NCI-H1417 (cell line): ENCODE measurements at places on chromosomes 11 and 22.

DNA sequence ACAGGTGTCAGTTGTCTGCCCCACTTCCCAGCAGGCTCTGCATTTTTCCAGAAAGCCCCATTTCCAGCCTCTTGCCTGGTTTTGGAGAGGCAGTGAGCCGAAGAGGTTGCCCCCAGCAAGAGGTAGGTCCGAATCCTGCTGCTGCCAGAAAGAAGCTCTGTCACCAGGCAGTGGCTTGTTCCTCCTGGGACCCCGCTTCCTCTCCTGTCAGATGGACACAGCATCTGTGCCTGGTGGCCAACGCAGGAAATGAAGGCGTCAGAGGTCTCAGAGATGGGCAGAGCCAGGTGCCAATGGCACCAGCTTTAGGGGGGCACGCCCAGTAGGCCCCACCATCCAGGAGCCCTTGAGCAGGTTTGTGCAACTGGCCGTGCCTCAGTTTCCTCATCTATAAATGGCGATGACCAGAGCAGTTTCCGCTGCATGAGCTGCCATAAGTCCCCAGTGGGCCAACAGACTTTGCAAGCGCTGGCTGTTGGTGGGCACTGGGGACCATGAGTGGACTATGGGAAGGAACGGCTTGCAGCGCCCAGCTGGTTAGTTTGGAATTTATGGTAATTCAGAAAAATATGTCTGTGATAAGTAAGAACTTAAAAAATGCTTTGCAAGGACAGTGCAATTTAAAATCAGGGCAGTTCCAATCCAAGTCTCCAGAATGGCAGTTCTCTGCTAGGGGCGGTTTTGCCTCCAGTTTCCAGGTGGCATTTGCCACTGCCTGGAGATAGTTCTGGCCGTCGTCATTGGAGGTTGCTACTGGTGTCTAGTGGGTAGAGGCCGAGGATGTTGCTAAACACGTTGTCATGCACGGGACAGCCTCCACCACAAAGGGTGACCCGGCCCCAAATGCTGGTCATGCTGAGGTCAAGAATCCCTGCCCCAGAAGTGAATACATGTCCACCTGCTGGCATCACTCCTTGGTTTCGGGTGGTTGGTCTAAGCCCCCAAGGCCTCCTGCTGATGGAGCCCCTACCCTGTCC, 2.3 kb upstream of the OSBPL5 start:
- no peak for DNase-seq

DNA sequence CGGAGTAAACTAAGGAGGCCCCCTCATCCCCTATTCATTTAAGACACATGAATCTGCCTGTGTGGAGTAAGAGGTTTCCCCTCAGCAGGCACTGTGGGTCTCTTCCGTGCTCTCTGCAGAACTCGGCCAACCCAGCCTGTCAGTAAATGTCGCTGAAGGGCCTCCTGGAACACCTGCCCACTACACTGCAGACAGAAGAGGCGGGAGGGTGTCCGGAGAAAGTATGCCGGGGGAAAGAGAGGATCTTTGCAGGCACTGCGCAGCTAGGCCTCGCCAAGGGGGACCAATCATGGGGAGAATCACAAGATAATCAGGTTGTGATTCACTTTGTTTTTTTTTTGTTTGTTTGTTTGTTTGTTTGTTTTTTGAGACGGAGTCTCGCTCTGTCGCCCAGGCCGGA, 110.8 kb downstream of the MORC2 start:
- no peak for DNase-seq

GRCh38 chr11:105986554-105986953, 35.5 kb downstream of the MSANTD4 start:
- no peak for DNase-seq

DNA sequence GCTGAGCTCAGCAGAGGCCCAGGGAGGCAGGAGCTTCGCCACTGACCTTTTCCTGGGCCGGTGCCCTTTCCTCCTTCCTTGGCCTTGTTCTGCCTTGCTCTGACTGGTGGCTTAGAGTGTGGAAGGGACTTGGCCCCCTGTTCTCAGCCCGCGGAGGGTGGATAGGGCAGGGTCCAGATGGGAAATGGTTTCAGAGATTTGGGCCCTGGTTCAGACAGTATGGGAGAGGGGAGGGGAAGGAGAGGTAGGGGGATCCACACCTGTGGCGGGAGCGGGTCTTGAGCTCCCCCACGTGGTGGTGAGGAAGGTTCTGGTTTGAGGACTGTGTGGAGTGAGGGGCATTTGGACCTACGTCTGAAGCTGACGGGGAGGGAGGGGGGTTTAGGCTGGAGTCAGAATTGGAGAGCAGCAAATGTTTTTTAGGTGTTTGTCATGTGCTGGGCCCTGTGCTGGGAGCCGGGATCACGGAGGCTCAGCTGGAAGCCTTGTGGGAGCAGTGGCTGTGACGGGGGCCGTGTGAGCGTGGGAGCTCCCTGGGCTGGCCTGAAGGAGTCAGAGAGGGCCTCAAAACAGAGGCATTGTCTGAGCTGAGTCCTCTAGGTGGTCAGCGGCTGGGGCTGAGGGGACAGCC, 27.2 kb downstream of the SHANK3 start:
- DNase-seq, result no peak

GRCh38 chr11:2380396-2380795, 3.3 kb downstream of the CD81 start:
- DNase-seq, result no peak

DNA sequence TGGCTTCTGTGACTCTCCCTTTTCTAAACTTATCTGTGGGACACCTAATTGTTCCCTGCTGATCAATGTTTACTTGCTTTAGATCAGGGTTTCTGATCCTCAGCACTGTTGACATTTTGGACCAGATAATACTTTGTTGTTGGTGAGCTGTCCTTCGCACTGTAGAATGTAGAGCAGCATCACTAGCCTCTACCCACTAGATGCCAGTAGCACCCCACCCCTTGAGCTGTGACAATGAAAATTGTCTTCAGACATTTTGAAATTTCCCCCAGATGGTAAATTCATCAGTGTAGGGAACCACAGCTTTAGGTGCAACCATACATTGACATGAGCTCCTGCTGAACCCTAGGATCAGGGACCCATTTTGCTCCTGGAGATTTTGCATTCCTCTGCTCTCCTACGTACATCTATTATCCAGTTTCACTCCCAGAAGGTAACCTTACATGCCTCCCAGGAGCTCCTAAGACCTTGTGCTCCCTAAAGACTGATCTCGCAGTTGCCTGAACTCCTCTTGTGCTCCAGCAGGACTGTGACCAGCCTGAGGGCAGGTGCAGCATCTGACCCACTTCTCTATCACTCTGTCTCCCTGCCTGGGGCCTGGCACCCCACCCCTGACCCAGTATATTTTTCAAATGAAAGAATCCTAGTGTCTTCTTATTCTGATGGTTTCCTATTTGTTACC, 107.8 kb downstream of the FAR1 start:
- DNase-seq, result peak; percentile 46

DNA sequence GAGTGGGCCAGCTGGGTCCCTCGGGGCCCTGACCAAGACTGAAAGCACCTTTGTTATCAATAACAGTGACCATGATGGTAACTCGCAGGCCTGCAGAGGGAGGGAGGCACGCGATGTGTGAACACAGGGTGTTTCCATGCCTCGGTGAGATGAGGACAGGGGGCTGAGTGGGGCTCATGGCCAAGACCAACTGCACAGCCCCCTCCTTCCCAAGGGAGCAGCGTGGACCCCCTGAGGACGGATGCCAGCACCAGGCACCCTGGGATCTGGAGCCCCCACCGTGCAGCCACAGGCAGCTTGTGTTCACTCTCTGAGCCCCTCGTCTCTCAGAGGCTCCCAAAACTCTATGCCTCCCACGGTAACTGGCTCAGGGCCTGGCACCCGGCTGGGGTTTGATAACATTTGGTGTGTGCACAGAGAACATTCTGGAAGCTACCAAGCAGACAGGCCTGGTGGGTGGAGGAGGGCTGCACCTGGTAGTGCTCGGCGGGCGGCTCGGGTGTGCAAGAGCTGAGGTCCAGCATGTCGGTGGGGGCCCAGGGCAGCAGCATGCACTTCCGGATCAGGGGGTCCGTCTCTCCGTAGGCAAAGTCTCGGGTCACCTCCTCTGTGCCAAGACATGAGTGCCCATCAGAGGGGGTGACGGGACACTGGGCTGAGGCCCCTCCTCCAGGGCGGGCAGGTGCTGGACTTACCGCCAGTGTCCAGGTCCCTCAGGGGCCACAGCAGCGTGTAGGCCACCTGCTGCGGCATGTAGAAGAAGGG, 7.6 kb downstream of the TTLL12 start:
- DNase-seq, result no peak

- no peak for DNase-seq
Observed at GRCh38 chr22:42699281-42699975, 21.2 kb downstream of the A4GALT start.

DNA sequence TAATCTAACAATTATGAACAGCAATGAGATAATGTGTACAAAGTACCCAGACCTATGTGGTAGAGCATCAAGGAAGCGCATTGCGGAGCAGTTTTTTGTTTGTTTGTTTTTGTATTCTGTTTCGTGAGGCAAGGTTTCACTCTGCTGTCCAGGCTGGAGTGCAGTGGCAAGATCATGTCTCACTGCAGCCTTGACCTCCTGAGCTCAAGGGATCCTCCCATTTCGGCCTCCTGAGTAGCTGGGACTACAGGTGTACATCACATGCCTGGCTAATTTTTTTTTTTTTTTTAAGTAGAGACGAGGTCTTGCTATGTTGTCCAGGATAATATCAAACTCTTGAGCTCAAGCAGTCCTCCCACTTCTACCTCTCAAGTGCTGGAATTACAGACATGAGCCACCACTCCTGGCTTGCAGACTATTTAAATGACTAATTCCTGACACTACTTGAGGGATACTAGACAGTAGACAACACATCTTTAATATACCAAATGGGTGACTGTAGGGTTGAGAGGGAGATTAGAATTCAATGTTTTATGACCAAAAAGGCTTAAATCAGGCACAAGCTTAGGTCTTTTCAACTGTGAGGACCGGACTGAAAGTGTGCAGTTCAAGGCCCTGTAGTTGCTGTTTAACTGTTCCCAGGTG, 12.7 kb downstream of the OR51B4 start:
- DNase-seq, result no peak

GRCh38 chr22:17281440-17281841, 62.2 kb upstream of the ADA2 start:
- DNase-seq, result no peak

DNA sequence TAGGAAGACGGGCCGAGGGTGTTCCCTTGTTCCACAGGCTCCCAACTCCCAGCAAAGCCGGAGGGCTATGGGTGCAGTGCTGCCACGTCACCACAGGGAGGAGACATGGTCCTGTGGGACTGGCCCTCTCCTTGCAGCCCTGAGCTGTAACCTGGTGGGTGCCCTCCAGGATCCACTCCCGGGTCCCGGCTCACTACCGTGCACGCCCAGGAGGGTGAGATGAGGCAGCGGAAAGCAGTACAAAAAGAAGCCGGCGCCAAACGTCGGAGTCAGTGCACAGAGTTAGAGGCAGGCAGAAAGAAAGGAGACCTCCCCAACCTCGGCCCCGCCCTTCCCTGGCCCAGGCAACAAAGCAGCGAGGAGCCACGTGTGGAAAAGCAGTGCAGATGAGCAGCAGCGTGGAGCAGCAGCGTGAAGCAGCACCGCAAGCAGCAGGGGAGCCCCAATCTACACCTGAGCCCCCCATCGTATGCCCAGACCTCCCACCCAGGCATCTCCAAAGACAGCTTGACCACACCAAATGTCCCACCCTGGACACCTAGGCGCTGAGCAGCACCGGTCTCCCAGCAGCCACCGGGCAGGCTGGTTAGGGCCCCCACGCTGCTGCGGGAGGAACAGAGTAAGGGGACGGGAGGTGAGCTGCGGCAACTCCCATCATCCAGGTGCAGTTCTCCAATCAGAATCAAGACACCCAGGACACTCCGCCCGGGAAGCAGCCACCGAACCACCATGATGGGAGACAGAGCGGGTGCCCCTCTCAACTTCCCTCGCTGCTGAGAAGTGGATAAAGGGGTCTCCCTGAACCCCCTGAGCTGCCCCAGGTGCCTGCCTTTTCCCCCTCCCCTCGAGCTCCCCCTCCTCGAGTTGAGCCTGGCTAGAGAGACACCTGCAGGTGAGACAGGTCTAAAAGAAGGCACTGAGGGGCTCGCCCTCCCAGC, 28.8 kb downstream of the IGSF9B start:
- DNase-seq, result peak; percentile 82

GRCh38 chr22:46122511-46122971, 27.8 kb upstream of the PPARA start:
- DNase-seq, result no peak

DNA sequence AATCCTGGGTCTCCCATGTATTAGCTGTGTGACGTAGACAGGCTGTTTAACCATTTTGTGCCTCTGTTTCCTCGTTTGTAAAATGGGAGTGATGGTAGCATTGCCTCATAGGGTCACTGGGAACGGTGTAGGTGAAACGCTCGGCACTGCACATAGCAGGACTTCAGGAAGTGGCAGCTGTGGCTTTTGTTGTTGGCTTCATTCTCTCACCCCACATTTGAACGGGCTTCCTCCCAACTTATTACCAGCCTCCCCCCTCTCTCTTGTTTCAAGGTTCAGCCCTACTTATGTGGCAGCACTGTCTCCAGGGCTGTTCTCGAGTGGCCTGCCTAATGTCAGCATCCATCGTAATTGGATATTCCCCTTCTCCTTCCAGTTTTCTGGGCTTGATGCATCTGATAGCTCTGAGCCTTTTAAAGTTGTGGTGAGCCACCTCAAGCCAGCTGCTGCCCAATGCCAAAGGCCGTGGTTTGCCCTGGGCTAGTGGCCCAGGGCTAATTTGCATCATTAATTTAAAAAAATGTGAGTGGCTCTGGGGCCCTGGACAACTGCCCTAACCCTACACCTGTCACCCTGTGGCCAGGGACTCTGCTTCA, 217.8 kb upstream of the TBCEL start:
- DNase-seq, result peak; percentile 40

DNA sequence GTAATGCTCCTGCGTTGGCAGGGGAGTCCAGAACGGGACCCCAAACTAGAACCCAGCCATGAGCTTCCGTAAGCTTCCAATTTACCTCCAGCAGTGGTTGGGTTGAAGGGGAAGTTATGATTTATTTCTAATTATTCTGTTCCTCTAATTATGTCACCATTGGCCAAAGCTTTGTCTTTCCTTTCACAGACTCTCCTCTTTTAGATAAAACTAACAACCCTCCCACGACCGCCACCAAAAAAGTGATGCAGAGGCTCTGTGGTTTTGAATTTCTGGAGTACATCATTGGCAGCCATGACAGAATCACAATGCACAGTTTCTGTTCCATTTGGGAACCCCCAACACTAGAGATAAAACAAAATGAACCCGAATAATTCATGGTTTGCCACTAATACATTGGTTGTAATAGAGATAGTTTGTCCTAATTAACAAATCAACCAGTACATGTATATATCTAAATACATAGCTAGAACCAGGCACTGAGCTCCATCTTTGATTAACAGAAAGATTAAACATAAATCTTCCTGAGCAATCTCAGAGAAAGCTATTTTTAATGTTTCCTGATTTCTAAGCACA, 64.3 kb downstream of the ETS1 start:
- DNase-seq, result no peak
